Muscle of back (tissue), 13 donors: ENCODE measurements at places on chromosomes 5 and 9. TPM values are rescaled to one million over a fixed set of nuclear protein-coding genes. Genes with fewer than 3 reads are reported as not detected.

DNA sequence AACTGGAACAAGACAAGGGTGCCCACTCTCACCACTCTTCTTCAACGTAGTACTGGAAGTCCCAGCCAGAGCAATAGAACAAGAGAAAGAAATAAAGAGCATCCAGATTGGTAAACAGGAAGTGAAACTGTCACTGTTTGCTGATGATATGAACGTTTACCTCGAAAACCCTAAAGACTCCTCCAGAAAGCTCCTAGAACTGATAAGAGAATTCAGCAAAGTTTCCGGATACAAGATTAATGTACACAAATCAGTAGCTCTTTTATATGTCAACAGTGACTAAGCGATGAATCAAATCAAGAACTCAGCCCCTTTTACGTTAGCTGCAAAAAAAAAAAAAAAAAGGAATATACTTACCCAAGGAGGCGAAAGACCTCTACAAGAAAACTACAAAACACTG, 306.6 kb downstream of the PLK2 start:
- DNase-seq = no peak

DNA sequence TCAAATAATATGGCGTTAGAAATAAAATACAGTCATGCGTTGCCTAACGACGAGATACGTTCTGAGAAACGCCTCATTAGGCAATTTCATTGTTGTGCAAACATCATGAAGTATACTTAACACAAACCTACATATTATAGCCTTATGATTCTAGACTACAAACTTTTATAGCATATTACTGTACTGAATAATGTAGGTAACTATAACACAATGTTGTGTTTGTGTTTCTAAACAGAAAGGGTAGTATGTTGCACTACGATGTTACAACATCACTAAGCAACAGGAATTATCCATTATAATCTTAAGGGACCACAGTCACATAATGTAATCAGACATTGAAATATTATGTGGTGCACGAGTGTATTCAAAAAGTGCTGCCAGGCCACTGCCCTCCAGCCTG, 3.0 kb upstream of the SMC2 start:
- DNase-seq = no peak

TNFSF15 gene
- 0.15 TPM for polyA plus RNA-seq

- DNase-seq = no peak
Observed at GRCh38 chr5:140823475-140823874, 2.1 kb downstream of the PCDHA5 start.

GRCh38 chr5:34854459-34855174, 15.7 kb downstream of the TTC23L start:
- no peak for DNase-seq

- peak; percentile 93 for DNase-seq
Observed at GRCh38 chr5:55868846-55869245, 17.7 kb downstream of the IL31RA start.

CFAP157 gene
- 1.3 TPM for polyA plus RNA-seq

SLC25A2 gene
- not detected for polyA plus RNA-seq

TIGD6 gene
- polyA plus RNA-seq = 2.0 TPM

DNA sequence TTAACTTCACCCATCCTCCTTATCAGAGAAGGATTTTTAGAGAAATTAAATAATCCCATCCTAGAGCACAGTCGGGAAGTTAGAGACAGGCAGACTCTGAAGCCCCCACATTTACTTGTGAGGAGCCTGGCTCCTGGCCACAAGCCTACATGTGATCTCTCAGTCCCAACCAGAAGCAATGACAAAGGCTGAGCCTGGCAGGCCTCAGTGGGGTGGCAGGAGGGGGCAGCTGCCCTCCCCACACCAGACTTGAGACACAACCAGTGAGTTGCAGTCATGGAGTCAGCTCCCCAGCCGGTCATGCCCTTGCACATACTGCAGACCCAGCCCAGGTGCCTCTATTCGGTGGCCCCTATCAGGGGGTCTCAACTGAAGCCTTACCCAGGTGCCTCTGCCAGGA, 11.0 kb downstream of the NAIF1 start:
- DNase-seq = no peak

- peak; percentile 12 for DNase-seq
Observed at GRCh38 chr9:135711881-135712280, 9.9 kb downstream of the KCNT1 start.

SLC34A1 gene
- 0.20 TPM for polyA plus RNA-seq

DNA sequence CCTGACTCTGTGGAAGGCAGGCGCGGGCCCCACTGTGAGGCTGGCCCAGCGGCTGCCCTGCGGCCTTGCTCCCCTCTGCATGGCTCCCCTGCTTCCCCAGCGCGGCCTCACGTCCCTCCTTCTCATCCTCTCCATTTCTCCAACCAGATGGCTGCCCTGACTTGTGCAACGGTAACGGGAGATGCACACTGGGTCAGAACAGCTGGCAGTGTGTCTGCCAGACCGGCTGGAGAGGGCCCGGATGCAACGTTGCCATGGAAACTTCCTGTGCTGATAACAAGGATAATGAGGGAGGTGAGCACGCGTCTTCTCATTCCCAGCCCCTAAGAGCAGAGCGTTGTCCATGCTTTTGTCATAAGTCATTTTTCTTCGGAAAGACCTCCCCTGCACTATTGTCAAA, 129.0 kb upstream of the WWC1 start:
- peak; percentile 76 for DNase-seq

DNA sequence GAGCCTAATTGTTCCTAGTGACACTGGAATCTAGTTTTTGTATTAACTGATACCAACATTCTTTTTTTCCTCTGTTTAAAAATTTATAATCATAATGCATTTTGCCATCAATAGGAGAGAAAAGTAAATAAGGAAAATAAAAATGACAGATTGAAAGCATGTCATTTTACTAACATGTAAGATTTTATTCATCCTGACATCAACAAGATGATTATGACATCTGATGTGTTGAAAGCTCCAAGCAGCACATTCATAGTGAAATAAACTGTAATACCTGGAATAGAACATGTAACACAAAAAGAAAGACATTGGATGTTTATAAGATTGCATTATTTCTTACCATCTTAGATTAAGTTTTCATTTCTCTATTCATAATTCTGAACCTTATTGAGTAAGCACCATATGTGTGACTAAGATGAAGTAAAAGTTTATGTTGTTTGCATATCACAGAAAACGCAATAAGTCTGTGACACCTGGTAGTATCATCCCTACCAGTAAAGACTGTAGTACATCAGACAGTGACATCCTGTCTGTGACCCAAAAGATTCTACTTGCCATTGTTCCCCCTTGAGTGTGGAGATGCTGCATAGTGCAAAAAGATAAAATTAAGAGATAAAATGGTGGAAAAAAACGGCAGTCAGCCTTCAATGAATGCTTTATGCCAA, 225.6 kb downstream of the PCSK5 start:
- no peak for DNase-seq

ZNF658 gene
- polyA plus RNA-seq = 5.4 TPM

DNA sequence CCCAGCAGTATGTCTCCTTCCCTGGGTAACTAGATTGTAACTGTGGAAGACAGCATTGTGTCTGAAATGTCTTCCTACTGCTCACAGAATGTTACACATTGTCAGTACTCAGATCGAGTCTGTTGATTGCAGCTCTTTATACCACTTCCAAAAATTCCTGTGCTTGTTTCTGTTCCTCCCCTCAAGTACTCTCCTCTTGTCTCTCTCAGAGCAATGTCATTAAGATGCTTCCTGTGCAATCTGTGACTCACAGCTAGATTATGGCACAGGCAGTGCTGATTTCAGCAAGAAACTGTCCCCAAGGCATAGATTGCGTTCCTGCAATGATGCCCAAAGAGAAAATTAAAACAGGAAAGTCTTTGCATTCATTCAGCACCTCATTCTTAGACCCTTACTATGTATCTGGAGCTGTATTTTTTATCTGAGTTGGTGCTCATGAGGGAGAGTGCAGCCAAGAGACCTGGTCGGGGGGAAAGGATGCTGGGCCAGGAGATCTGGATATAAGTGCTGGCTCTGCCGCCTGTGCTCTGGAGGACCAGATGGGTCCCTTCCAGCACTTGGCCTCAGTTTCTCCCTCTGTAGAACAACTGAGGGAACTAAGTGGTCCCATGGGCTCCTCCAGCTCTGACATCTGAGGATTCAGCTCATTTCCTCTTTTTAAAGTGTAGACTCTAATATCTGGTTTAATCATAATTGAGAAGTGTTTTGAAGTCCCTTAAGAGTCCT, 40.8 kb upstream of the GNPDA1 start:
- peak; percentile 87 for DNase-seq

BRD3OS gene
- 11.9 TPM for polyA plus RNA-seq

- no peak for DNase-seq
Observed at GRCh38 chr9:6098431-6098830, 83.0 kb upstream of the RANBP6 start.

GRCh38 chr9:84615544-84615943, 54.0 kb upstream of the NTRK2 start:
- no peak for DNase-seq

DNA sequence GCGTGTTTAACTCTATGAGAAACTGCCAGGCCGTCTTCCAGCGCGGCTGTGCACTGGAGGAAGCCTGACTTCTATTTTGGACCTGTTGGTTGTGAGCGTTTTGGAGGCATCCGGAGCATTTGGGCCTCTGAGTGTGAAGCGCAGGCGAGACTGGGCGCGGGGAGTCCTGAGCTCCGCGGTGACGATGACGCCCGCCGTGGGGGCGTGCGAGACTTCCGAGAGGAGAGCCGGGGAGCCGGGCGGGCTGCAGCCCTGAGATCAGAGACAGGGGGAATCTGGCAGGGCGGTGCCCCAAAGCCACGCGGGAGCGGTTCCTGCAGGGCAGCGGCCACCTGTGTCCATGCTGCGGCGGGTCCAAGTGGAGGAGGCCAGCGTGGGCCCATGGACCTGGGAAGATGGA, 47.4 kb downstream of the NTNG2 start:
- DNase-seq = no peak

DNA sequence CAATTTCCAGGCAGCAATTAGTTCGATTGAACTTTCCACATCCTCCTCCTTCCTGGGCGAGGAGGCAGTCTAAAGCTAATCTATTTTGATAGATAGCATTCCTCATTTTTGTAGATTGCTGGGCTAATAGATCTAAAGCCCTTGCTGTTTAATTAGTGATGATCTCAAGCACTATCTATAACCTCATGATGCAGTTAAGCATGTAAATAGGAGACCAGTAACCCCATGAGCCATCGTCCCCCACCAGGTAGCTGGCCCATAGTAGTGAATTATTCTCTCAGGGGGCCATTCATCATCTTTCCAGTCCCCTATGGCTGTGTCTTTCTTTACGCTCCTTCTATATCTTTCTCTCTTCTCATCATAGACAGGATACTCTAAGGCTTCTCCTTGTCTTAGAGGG, 14.9 kb downstream of the CEL start:
- DNase-seq = no peak

DNA sequence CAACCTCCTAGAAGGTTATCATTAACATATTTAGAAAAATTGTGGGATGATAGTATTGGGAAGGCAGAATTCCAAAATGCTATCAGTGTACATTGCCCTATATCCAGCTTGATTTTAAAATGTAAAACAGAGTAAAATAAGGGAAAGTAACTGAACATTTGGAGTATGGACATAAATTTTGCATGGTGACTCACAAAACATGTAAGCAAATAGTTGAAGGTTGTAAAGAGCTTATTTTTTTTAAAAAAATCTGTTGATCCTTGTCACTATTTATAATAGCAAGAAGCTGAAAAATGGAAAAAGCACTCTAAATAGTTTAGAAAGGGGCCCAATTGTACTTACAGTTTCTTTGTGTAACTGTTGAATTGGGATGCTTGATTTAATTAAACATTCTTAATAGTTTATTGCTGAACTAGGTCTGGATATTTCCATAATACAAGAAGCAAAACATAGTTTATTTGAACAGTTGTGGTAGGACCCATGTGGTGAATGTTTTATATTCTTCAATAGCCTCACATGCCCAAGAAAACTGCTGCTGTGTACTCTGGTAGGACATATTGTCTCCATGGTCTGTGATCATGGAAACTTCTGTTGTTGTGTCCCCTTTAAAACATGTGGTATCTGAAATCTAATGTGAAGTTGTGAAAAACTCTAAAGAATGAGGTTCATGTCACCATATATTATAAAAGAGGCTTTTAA, 82.4 kb downstream of the NNT start:
- DNase-seq = no peak

GRCh38 chr9:4894076-4894475, 91.0 kb upstream of the JAK2 start:
- DNase-seq = no peak

MYMK gene
- polyA plus RNA-seq = 44.1 TPM

DNA sequence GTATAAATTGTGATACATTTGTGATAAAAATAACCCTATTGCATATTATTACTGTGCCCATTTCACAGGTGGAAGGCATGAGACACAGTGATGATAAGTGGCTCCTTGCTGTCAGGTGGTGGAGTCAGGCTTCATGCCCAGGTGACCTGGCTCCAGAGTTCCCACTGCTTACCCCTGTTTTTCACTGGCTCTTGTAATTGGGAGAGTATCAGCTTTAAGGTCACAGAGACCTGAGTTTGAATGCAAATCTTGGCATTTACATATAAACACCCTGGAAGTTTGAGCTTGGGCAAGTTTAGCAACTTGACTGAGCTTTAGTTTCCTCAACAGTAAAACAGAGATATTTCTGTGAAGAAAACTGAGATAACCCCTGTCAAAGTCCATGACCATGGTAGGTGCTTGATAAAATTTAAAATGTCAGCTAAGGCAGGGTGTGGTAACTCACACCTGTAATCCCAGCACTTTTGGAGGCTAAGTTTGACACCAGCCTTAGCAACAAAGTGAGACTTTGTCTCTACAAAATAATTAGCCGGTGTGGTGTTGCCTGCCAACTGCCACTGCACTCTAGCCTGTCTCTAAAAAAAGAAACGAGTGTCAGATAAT, 29.2 kb downstream of the MAT2B start:
- DNase-seq = no peak
